ENCODE measurements at places on chromosomes 4 and X.

DNA sequence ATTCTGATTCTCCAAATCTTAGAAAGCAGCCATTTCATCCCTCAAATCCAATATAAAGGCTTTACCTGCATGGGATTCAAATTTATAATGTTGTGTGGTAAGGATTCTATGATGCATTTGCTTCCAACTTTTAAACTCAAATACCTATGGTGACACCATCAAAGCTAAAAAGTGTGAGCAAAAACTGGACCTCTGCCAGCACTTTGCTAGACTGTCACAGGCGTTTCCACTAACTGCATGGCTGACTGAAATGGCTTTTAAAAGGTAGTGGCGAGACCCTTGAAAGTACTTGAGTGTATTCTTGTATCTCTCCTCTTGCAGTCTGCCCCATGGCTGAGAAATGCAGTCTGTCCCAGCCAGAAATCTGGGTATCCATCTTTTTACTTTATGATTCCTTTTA lies 169.4 kb downstream of the AMELX start:
- DNase-seq = no peak

DNA sequence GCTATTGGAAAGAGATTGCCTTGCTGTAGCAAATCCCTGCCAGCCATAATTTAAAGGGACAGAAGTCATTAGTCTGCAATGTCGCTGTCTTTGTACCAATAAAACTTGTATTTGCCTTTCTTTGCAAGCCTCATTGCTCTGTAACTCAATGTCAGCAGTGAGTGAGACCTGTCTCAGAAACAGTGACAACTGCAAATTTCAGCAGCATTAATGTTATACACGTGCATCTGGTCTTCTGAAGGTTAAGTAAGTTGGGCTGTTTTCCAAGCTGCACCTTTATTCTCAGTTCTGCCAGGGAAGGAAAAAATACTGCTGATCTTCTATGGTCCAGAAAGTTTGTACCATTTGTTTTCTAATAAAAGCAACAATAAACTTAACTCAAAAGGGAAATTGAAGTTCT lies 543.1 kb downstream of the TRIML1 start:
- DNase-seq = no peak

- no peak for DNase-seq
These were observed 1216.3 kb upstream of the ADGRL3 start for GRCh38 chr4:59983852-59984251.

- DNase-seq = no peak
These were observed 2.2 kb upstream of the FMR1NB start for GRCh38 chrX:147978931-147979330.

DNA sequence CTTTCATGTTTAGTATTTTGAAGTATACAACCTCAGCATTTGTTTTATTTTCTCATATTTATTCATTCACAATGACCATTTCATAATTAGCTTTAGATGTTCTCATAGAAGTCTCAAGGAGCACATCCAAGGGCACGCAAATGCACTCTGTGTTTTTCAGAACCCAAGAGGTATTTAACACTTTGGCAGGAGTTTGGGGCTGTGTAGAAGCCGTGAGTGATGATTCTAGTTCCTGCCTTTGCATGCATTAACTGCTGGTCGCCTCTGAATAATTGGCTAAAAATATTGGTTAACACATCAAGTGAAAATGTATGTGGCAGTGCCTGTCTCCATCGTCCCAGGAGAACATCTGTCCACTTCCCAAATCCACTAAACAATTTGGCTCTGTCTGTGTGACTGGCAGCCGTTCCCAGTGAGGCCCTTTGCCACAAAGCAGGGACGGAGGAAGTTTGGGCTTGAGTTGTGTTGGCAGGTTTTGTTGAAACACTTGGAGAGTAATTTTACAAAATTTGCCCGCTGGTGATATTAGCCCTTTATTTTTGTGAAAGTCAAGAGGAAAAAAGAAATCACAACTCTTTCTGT lies 730.7 kb upstream of the SLIT2 start:
- DNase-seq = no peak

Data from stimulated activated CD4-positive, alpha-beta T cell treated with anti-CD3 and anti-CD28 coated beads, Interleukin-15, amount 100 ng/mL, for 1 hour (primary cell).